B cell (primary cell): ENCODE measurements at places on chromosomes 13 and 19. TPM values are rescaled to one million over a fixed set of nuclear protein-coding genes. Genes with fewer than 3 reads are reported as not detected.

DNA sequence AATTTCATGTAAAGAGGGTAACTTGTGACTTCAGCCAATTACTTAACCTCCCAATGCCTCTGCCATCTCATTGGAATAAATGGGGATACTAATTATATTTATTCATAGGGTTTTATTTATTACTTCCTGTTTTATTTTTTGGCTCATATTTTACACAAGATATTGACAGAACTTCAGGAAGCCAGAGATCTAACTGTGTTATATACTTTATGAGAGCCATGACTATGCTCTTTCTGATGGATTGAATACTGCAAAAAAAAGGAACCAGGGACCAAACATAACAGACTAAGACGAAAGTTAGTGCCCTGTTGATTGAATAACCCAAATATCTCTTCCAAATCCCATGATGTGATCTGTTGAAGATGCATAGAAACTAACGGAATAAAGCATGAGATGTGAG is 243.3 kb upstream of the STARD13 start:
- peaks cover 8% of the 10 kb centered on the region for H3K4me1 ChIP-seq
- no peak for DNase-seq
- H3K27me3 ChIP-seq = no peaks in the 10 kb centered on the region
- H3K27ac ChIP-seq = no peak overlapping the region
- H3K36me3 ChIP-seq = no peaks in the 10 kb centered on the region

DNA sequence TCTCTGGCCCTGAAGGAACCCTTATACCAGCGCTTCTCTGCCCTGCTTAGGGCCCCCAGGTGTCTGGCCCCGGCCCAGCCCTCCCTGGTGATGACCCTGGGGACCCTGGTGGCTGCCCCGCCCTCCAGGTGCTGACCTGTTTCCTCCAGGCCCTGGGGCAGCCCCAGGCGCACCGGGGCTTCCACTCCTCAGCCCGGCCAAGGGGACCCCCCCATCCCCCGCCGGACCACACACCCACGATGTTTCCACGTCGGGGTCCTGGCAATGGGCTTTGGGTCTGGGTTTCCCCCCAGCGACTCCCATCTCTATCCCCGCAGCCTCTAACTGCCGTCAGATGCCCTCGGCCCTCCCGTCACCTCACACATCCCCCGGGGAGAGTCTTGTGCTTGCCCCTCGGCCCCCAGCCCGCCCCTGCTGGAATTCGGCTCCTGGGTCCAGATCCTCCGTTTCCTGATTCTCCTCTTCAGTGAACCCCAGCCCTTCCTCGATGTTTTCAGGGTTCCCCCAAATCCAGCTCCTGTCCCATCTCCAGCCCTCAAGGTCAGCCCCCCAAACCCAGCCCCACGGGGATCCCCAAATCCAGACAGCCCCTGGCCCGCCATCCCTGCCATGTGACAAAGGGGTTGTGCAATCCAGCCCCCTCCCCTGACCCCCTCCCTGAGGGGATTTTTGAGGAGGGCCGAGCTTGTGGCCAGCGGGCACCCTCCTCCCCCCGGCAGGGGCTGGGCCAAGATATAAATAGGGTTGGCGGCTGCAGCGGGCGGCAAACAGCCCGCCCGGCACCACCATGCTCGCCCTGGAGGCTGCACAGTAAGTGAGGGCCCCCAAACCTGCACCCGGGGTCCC is at the start of gene SPIB:
TSS of gene SPIB (plus strand) at position 763 of the 846 bp plus-strand sequence. CDS start at position 788, 25 bp downstream.
- peaks cover 57% of the 10 kb centered on the region for H3K4me1 ChIP-seq
- peak; percentile 82 for DNase-seq
- no peaks in the 10 kb centered on the region for H3K27me3 ChIP-seq

GRCh38 chr19:1747285-1748114 is 5.8 kb upstream of the ONECUT3 start:
- DNase-seq = no peak
- no peak overlapping the region for H3K27ac ChIP-seq
- H3K36me3 ChIP-seq = no peaks in the 10 kb centered on the region

GRCh38 chr13:43359536-43359935 is 336.1 kb downstream of the DNAJC15 start:
- DNase-seq = no peak
- H3K36me3 ChIP-seq = no peaks in the 10 kb centered on the region
- no peak overlapping the region for H3K27ac ChIP-seq
- no peaks in the 10 kb centered on the region for H3K4me1 ChIP-seq

DNA sequence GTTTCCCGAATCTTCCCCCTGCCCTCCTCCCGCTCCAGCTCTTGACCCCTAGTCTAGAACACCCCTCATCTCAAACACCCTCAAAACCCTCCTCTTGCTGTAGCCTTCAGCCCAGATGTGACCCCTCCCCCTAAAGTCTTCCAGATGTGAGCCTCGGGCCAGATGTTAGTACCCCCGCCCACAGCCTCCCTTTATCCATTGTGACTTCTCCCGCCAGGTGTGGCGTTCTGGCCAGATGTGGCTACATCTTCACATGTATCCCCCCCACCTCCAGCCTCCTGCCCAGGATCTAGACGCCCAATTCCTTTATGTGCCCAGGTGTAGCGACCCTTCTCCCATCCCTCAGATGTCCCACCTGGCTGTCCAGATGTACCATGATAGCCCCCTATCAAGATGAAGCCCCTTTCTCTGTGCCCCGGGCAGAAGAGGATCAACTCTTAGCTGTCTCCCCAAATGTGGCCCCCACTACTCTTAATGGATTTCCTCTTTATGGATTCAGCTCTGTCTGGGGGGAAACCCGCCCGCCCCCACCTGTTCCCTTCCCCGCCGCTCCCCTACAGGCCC is 517 bp upstream of the LTBP4 start:
- H3K4me3 ChIP-seq = no peak overlapping the region
- no peak overlapping the region for H3K27ac ChIP-seq
- no peaks in the 10 kb centered on the region for H3K27me3 ChIP-seq

- H3K4me3 ChIP-seq = no peak overlapping the region
- no peaks in the 10 kb centered on the region for H3K36me3 ChIP-seq
- no peak for DNase-seq
- H3K27me3 ChIP-seq = no peaks in the 10 kb centered on the region
- H3K4me1 ChIP-seq = no peaks in the 10 kb centered on the region
- no peak overlapping the region for H3K27ac ChIP-seq
Observed at GRCh38 chr13:22505489-22505888, 675.3 kb upstream of the SGCG start.

DNA sequence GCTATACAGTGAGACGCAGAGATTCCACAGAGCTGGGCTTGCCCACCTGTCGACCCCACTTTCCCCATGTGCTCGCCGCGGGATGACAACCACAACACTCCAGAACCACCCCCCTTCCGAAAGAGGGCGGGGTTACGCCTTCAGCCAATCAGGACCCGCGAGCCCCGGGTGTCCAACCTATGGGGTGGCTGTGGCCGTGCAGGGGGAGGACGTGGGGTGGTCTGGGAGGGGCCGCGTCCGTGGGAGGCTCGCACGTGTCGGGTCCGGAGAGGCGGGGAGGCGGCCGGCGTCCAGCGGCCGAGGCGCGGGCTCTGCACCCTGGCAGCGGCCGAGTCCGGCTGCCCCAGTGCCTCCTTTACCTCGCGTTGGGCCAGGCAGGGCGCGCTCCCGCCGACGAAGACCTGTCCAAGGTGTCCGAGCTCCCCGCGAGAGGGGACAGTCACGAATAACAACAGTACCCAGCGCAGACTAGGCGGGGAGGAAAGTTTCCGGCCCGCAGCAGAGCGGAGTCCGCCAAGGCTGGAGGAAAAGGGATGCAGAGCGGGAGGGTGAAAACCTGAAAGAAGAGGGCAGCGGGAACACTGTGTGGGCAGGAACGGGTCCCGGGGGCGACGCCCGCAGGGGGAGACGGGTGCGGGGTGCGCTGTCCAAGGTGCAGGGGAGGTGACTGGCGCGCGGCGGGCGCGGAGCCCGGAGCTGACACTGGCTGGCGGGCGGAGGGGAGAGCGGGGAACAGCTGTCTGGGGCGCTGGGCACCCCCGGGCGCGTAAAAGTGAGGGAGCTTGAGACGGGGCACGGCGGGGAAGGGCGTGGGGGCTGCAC is 911 bp downstream of the ENOX1 start:
- peak; percentile 14 for DNase-seq
- H3K36me3 ChIP-seq = no peaks in the 10 kb centered on the region
- H3K27ac ChIP-seq = no peak overlapping the region
- H3K27me3 ChIP-seq = no peaks in the 10 kb centered on the region
- peak overlapping the region; percentile 50 for H3K4me3 ChIP-seq

DNA sequence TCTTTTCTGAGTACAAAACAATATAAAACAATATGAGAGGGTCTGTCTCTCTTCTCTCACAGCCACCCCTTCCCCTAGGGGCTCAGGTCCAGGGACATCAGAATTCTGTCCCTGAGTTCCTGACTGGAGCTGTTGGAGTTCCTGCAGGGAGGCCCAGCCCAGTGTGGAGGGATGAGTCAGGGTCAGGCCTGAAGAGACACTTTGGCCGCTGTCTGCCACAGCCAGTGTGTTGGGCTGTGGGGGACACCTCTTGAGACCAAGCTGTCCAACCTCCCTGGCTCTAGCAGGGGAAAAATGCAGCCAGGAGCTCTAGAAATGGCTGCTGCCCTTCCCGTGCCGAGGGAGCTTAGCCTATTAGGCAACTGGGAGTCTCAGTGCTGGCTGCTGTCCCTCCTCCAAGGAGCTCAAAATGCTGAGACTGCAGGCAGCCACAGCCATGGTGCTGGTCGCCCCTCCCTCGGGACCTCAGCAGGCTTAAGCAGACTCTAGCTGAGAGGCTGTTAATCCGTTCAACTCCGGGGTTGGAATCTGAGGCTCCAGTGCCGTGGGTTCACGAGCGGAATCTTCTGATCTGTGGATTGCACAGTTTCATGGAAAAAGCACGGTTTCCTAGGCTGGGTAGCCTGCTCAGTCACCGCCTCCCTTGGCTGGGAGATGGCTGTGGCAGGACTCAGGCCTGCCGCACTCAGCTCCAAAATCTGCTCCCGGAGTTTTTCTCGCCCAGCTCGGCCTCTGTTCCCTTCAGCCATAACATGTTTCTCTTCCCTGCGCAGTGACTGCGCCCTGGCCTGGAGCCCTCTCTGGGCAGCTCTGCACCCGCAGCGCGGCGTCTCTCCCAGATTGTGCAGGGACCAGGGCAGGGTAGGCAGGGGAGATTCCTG is 3.8 kb upstream of the ZNF626 start:
- peak overlapping the region; percentile 16 for H3K4me3 ChIP-seq
- peaks cover 18% of the 10 kb centered on the region for H3K4me1 ChIP-seq
- no peaks in the 10 kb centered on the region for H3K36me3 ChIP-seq
- no peak for DNase-seq
- no peaks in the 10 kb centered on the region for H3K27me3 ChIP-seq

- no peaks in the 10 kb centered on the region for H3K36me3 ChIP-seq
- no peak overlapping the region for H3K27ac ChIP-seq
- peaks cover 18% of the 10 kb centered on the region for H3K4me1 ChIP-seq
- no peak overlapping the region for H3K4me3 ChIP-seq
- no peak for DNase-seq
Observed at GRCh38 chr13:33348366-33348765, 62.8 kb upstream of the STARD13 start.

DNA sequence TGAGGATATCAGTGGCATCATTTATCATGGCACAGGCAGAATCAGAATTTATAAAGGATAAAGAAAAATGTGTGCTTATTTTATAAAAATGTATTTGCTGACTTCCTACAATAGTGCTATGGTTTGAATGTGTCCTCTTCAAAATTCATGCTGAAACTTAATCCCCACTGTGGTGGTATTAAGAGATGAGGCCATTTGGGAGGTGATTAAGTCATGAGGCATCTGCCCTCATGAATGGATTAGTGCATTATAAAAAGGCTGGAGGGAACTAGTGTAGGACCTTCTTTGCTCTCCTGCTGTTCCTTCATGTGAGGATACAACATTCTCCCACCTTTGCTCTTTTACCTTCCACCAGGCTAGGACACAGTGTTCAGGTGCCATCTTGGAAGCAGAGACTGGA is 212.8 kb downstream of the RFC3 start:
- no peak overlapping the region for H3K4me3 ChIP-seq
- H3K27me3 ChIP-seq = peaks cover 3% of the 10 kb centered on the region
- no peaks in the 10 kb centered on the region for H3K36me3 ChIP-seq
- no peaks in the 10 kb centered on the region for H3K4me1 ChIP-seq

- H3K27ac ChIP-seq = no peak overlapping the region
- no peaks in the 10 kb centered on the region for H3K4me1 ChIP-seq
- no peak for DNase-seq
Observed at GRCh38 chr13:100566543-100566942, 22.0 kb downstream of the GGACT start.

DNA sequence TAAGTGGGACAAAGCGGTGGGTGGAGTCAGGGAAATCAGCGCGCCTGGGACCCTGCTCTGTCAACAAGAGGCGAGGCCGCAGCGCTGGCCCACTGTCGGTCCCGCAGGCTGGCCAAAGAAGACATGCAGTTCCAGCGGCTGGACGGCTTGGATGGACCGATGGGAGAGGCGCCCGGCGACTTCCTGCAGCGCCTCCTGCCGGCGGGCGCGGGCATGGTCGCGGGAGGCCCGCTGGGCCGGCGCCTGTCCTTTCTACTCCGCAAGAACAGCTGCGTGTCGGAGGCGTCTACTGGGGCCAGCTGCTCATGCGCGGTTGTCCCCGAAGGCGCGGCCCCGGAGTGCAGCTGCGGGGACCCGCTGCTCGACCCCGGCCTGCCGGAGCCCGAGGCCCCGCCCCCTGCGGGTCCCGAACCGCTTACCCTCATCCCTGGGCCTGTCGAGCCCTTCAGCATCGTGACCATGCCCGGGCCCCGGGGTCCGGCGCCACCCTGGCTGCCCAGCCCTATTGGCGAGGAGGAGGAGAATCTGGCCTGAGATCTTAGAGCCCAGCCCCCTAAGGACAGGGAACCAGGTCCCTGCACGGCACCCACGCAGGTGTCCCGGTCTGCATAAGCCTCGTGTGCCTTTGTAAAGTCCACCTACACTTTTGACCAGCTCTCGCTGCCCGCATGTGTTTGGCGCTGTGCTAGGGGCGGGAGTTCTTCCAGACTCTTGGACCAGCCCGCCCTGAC is 6.1 kb downstream of the BEST2 start:
- peaks cover 8% of the 10 kb centered on the region for H3K4me1 ChIP-seq
- peak; percentile 75 for DNase-seq
- no peaks in the 10 kb centered on the region for H3K36me3 ChIP-seq
- H3K4me3 ChIP-seq = peak overlapping the region; percentile 27
- peaks cover 10% of the 10 kb centered on the region for H3K27me3 ChIP-seq

GRCh38 chr19:51716925-51717324 is 6.9 kb downstream of the HAS1 start:
- H3K4me1 ChIP-seq = peaks cover 4% of the 10 kb centered on the region
- no peaks in the 10 kb centered on the region for H3K27me3 ChIP-seq
- no peak overlapping the region for H3K4me3 ChIP-seq
- H3K27ac ChIP-seq = no peak overlapping the region
- no peaks in the 10 kb centered on the region for H3K36me3 ChIP-seq

- no peak for DNase-seq
- no peak overlapping the region for H3K27ac ChIP-seq
- no peaks in the 10 kb centered on the region for H3K27me3 ChIP-seq
- H3K4me3 ChIP-seq = no peak overlapping the region
- no peaks in the 10 kb centered on the region for H3K4me1 ChIP-seq
Observed at GRCh38 chr13:33846303-33847062, 28.5 kb downstream of the RFC3 start.

Gene ERCC1
- 75.7 and 80.2 TPM in 2 replicates for total RNA-seq

Gene SIGLEC12
- not detected in 2 replicates for total RNA-seq

Gene ZNF534
- 0.44 TPM in 1 of 2 replicates, not detected in the other for total RNA-seq

Gene IL11
- total RNA-seq = not detected in 2 replicates

Gene ZNF181
- 13.6 and 13.8 TPM in 2 replicates for total RNA-seq

Gene NAA16
- total RNA-seq = 32.5 and 33.5 TPM in 2 replicates

Gene SEMA6B
- total RNA-seq = 0.42 and 0.46 TPM in 2 replicates

Gene PSG2
- not detected in 2 replicates for total RNA-seq

Gene STK11
- total RNA-seq = 89.9 and 91.8 TPM in 2 replicates
